ENCODE measurements at places on chromosomes 4 and X. TPM values are rescaled to one million over a fixed set of nuclear protein-coding genes. Genes with fewer than 3 reads are reported as not detected.

GRCh38 chr4:8540586-8540985 lies 39.6 kb upstream of the GPR78 start:
- H3K4me3 ChIP-seq = no peak overlapping the region
- peaks cover 9% of the 10 kb centered on the region for H3K4me1 ChIP-seq
- no peak for DNase-seq
- no peaks in the 10 kb centered on the region for H3K36me3 ChIP-seq

DNA sequence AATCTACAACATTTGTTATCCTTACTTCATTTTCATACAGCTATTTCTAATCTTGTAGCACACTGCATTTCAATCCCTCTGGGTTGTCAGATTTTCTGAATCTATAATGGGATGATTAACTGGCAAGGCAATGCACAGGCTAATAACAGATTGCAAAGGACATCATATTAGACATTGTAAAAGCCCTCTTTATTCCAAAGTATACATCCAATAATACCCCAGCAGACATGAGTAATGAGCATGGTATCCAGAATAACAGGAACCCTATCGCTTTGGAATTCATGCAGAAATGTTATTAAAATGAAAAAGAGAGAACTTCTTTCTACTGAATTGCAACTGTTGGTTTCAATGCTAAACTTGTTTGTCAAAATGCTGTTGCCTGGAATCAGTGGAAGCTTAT lies 122.9 kb downstream of the C4orf33 start:
- no peaks in the 10 kb centered on the region for H3K36me3 ChIP-seq
- no peak overlapping the region for H3K4me3 ChIP-seq
- H3K27me3 ChIP-seq = no peaks in the 10 kb centered on the region
- DNase-seq = no peak
- no peak overlapping the region for H3K27ac ChIP-seq
- H3K4me1 ChIP-seq = no peaks in the 10 kb centered on the region

The NDUFB11 gene
- 63.8 TPM for total RNA-seq

GRCh38 chr4:1196421-1197183 lies 24.2 kb upstream of the SPON2 start:
- H3K27ac ChIP-seq = peak overlapping the region; percentile 98
- no peak overlapping the region for H3K4me3 ChIP-seq
- H3K27me3 ChIP-seq = no peaks in the 10 kb centered on the region
- peaks cover 59% of the 10 kb centered on the region for H3K4me1 ChIP-seq

DNA sequence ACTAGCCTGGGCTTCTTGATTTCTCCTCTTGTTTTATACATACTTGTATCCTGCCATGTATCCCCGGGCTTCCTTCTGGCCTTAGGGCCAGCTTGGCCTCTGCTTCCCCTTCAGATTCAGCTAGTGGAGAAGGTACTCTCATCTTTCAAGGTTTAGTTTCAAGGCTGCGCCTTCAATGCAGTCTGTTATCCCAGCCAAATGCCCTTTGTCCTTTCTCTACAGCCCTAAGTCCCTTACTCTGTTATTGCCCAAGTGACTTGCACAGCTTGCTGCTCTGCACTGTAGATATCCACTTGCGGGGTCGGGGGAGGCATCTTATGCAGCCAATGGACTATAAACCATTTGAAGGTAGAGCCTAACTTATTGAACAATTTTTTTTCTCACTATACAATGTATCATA lies 357.5 kb downstream of the PPP1R2C start:
- no peak overlapping the region for H3K4me3 ChIP-seq
- H3K4me1 ChIP-seq = no peaks in the 10 kb centered on the region
- H3K27me3 ChIP-seq = no peaks in the 10 kb centered on the region

GRCh38 chrX:106933538-106933961 lies 13.3 kb downstream of the CLDN2 start:
- H3K27ac ChIP-seq = no peak overlapping the region
- no peaks in the 10 kb centered on the region for H3K27me3 ChIP-seq
- no peak for DNase-seq
- H3K36me3 ChIP-seq = no peaks in the 10 kb centered on the region
- no peaks in the 10 kb centered on the region for H3K4me1 ChIP-seq
- no peak overlapping the region for H3K4me3 ChIP-seq

DNA sequence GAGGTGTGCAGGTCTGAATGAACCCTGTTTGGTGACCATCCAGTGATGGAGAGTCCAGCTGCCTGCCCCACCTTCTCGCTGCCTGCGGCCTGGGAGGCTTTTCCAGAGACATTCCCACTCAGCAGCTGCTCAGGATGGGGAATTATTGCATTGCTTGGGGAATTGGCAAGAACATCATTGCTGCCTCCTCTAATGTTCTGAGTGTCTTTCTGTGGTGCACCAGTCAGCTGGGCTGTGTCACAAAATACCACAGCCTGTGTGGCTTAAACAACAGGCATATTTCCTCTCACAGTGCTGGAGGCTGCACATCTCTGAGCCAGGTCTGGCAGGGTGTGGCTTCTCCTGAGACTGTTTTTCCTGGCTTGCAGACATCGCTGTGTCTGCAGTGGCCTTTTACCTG lies 86.8 kb upstream of the AFAP1 start:
- DNase-seq = no peak
- no peaks in the 10 kb centered on the region for H3K36me3 ChIP-seq
- H3K27ac ChIP-seq = no peak overlapping the region
- no peaks in the 10 kb centered on the region for H3K4me1 ChIP-seq
- no peaks in the 10 kb centered on the region for H3K27me3 ChIP-seq

DNA sequence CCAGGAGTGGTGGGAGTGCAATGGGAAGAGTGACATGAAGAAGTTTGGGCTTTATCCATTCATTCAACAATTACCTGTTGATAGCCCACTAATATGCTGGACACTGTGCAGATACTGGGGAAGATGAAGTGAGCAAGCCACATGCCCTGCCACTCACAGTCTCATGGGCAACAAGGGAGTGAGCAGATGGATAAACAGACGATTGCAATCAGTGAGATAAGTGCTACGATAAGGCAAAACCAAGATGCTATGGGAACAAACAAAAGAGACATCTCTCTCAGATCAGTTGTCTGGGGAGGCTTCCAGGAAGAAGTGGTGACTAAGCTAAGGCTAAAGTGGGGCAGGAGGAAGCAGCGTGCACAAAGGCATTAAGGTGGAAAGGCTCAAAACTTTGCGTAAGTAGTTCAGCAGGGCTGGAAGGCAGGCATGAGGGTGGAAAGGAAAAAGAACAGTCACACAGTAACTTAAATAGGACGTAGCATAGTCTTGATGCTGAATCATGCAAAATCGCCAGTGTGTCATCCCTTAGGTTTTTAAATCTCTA lies 31.7 kb downstream of the GAB3 start:
- DNase-seq = no peak
- no peaks in the 10 kb centered on the region for H3K27me3 ChIP-seq
- no peaks in the 10 kb centered on the region for H3K36me3 ChIP-seq

The BEND2 gene
- not detected for total RNA-seq

- H3K27me3 ChIP-seq = no peaks in the 10 kb centered on the region
- no peaks in the 10 kb centered on the region for H3K36me3 ChIP-seq
- no peaks in the 10 kb centered on the region for H3K4me1 ChIP-seq
- no peak for DNase-seq
- H3K27ac ChIP-seq = no peak overlapping the region
- no peak overlapping the region for H3K4me3 ChIP-seq
Observed at GRCh38 chrX:128309311-128309710, 257.1 kb upstream of the ACTRT1 start.

The MAOA gene
- 102 TPM for total RNA-seq

DNA sequence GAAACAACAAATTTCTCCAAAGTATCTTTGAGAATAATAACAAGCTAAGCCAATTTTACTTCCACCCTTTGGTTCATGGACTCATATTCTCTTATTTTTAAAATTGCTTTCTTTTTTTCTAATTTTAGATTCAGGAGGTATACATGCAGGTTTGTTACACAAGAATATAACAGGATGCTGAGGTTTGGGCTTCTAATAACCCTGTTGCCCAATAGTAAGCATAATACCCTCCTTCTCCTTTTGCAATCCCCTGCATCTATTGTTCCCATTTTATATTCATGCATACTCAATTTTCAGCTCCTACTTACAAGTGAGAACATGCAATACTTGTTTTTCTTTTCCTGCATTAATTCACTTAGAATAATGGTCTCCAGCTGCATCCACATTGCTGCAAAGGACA lies 202.3 kb upstream of the FSTL5 start:
- no peaks in the 10 kb centered on the region for H3K4me1 ChIP-seq
- DNase-seq = no peak
- no peak overlapping the region for H3K27ac ChIP-seq
- no peak overlapping the region for H3K4me3 ChIP-seq
- H3K36me3 ChIP-seq = no peaks in the 10 kb centered on the region

The PAK3 gene
- 2.9 TPM for total RNA-seq

GRCh38 chr4:15131551-15131950 lies 129.3 kb downstream of the CPEB2 start:
- no peak for DNase-seq
- no peak overlapping the region for H3K27ac ChIP-seq
- H3K4me1 ChIP-seq = no peaks in the 10 kb centered on the region

DNA sequence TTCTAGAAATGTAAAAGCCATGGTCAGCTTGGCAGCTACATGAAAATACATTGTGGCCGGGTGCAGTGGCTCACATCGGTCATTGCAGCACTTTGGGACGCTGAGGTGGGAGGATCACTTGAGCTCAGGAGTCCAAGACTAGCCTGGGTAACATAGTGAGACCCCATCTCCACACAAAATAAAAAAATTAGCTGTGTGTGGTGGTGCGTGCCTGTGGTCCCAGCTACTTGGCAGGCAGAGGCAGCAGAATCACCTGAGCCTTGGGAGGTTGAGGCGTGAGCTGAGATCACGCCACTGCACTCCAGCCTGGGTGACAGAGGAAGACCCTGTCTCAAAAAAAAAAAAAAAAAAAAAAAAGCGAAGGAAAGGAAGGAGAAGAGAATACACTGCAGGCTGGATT lies 29.0 kb downstream of the RNF212 start:
- no peak overlapping the region for H3K4me3 ChIP-seq
- no peaks in the 10 kb centered on the region for H3K36me3 ChIP-seq
- H3K4me1 ChIP-seq = peaks cover 18% of the 10 kb centered on the region
- no peaks in the 10 kb centered on the region for H3K27me3 ChIP-seq

The NMU gene
- total RNA-seq = 8.1 TPM
